DMS 273 treated with DMSO at 0.1 percent for 48 hours (cell line): ENCODE measurements at places on chromosomes 5 and 9.

- no peak for DNase-seq
Measured at GRCh38 chr9:108953983-108954574, 19.9 kb downstream of the ABITRAM start.

- peak; percentile 90 for DNase-seq
Measured at GRCh38 chr5:124438903-124439281, 307.5 kb downstream of the ZNF608 start.

- peak; percentile 72 for DNase-seq
Measured at GRCh38 chr9:105881021-105881420, 186.7 kb downstream of the TMEM38B start.

DNA sequence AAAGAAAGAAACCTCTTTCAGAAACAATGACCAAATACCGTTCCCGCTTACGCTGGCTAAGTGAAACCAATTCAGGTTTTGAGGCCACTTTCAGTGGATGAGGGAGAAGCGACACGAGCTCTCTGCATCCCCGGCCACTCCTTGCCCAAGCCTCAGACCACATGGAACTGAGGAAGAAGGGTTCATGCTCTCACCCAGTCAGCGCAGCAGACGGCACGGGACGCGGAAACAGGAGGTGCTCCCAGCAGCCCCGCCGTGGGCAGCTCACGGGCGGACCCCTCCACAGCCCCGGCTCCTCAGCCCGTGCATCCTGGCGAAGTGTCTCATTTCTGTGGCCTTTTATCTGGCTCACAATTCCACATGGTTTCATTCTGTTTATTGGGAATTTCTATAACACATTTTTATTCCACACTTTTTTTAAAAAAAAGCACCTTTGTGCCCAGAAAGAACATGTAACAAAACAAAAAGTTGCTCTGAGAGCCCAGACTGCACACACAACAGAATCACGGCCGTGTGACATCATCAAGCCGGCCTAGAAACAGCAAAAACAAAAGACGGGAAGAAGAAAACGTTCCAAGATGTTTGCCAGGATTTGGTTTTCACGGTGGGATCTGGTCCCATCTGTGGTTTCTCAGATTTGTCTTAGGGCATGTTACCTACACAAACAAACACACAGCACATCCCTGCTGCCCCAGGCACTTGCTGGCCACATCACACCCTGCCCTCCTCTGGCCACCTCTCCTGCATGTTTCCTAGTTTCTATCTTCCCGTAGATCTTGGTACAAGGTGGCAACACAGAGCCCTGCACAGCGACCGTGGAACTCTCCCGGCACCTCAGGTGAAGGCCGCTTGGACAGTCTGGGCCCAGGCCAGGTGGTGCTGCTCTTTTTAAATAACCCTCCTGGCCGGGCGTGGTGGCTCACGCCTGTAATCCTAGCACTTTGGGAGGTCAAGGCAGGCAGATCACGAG is 16.2 kb downstream of the QSOX2 start:
- DNase-seq = no peak

GRCh38 chr5:52922384-52922783 is 66.8 kb upstream of the ITGA2 start:
- no peak for DNase-seq

DNA sequence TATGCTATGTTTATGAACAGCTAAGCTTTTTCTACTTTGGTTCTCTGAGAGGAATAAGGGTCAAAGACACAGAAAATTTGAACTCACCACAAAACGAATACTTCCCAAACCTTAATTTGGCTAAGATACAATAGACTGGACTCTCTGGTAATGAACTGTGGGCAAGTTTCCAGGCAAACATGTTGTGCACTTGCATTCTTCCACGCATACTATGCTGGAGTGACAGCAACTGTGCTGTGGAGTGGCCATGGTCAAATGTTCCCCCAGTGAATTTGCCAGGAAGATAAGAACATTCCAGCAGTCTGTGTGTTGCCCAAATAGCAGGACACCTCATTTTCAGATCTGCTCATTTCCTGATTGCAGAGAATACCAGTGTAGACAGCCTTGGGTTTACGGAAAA is 275.3 kb upstream of the IL12B start:
- DNase-seq = no peak

GRCh38 chr5:39405083-39405843 is 19.5 kb downstream of the DAB2 start:
- no peak for DNase-seq
